ENCODE measurements at places on chromosomes 3 and 15. TPM values are rescaled to one million over a fixed set of nuclear protein-coding genes. Genes with fewer than 3 reads are reported as not detected.

The GPR27 gene
- total RNA-seq: not detected

The LTK gene
- not detected for total RNA-seq

The HHATL gene
- total RNA-seq: not detected

The RIOX2 gene
- 25.1 TPM for total RNA-seq

The IGDCC3 gene
- not detected for total RNA-seq

The COPG1 gene
- 276 TPM for total RNA-seq

The PLSCR4 gene
- 234 TPM for total RNA-seq

The DZIP1L gene
- 3.9 TPM for total RNA-seq

The APBA2 gene
- total RNA-seq: 11.0 TPM

The FXR1 gene
- total RNA-seq: 82.5 TPM

The LRRC57 gene
- total RNA-seq: 11.0 TPM

The RTP1 gene
- total RNA-seq: not detected

The PIGZ gene
- 9.7 TPM for total RNA-seq

The NAALADL2 gene
- total RNA-seq: 3.8 TPM

The TMIE gene
- not detected for total RNA-seq

The FSIP1 gene
- total RNA-seq: 0.97 TPM

The CTDSPL gene
- 37.4 TPM for total RNA-seq

The PRR20G gene
- total RNA-seq: not detected

The GOLGA6D gene
- total RNA-seq: not detected

The DVL3 gene
- 34.8 TPM for total RNA-seq

The SAMD7 gene
- total RNA-seq: not detected

The CAMKV gene
- not detected for total RNA-seq

The GOLGA6A gene
- total RNA-seq: not detected

The SMCO1 gene
- not detected for total RNA-seq

The EID1 gene
- 192 TPM for total RNA-seq

The ITPKA gene
- 0.49 TPM for total RNA-seq

The ANKUB1 gene
- not detected for total RNA-seq

The SHC4 gene
- total RNA-seq: 0.72 TPM

The GPR62 gene
- not detected for total RNA-seq

The FANCD2OS gene
- not detected for total RNA-seq

The RTF1 gene
- 13.5 TPM for total RNA-seq

The TTLL13 gene
- total RNA-seq: not detected

The SLC35G2 gene
- total RNA-seq: 25.1 TPM

The SNX22 gene
- not detected for total RNA-seq

The SERPINI2 gene
- not detected for total RNA-seq

The WDR72 gene
- not detected for total RNA-seq

The TEX55 gene
- not detected for total RNA-seq

The TP63 gene
- under 0.01 TPM for total RNA-seq

The PSTPIP1 gene
- not detected for total RNA-seq

The SAXO2 gene
- not detected for total RNA-seq

The TNFAIP8L3 gene
- total RNA-seq: 3.8 TPM

The PRTG gene
- total RNA-seq: 5.8 TPM

The BUB1B gene
- total RNA-seq: 5.0 TPM

The ARPIN gene
- 8.5 TPM for total RNA-seq

The TUSC7 gene
- not detected for total RNA-seq

The ILDR1 gene
- not detected for total RNA-seq

The CCDC191 gene
- total RNA-seq: 2.3 TPM

The STARD5 gene
- 13.6 TPM for total RNA-seq

The STRA6 gene
- total RNA-seq: 0.16 TPM

The TMCO5A gene
- total RNA-seq: not detected

The UCN2 gene
- total RNA-seq: 1.6 TPM

The FGD5 gene
- total RNA-seq: 5.1 TPM

The GPR87 gene
- total RNA-seq: not detected

The SCG3 gene
- not detected for total RNA-seq

The CEMIP gene
- total RNA-seq: 537 TPM

The ROBO1 gene
- total RNA-seq: 21.8 TPM

The NTRK3 gene
- total RNA-seq: 2.3 TPM

The TMEM45A gene
- 277 TPM for total RNA-seq

The HRG gene
- total RNA-seq: not detected

The ZNF80 gene
- total RNA-seq: not detected
